NCI-H187 treated with DMSO at 0.1 percent for 48 hours (cell line): ENCODE measurements at places on chromosomes 16 and 17.

DNA sequence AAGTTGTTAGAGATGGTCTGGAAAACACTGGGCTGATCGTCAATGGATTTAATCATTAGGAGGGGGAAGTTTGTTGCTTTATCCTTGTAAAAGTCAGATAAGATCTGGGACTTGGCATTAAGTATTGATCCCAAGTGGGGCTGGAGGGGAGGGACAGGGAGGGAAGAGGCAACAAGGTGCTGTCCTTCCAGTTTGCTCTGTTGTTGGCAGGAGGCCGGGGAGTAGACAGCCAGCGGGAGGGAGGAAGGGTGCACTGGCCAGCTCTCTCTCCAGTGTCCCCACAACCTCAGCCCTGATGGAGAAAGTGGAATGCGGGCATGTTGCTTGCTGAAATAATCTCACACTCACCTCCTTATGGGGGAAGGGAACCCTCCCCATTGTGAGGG is 210.2 kb downstream of the CCDC182 start:
- no peak for DNase-seq

- no peak for DNase-seq
Measured at GRCh38 chr16:63372283-63372682, 1336.0 kb upstream of the CDH8 start.

DNA sequence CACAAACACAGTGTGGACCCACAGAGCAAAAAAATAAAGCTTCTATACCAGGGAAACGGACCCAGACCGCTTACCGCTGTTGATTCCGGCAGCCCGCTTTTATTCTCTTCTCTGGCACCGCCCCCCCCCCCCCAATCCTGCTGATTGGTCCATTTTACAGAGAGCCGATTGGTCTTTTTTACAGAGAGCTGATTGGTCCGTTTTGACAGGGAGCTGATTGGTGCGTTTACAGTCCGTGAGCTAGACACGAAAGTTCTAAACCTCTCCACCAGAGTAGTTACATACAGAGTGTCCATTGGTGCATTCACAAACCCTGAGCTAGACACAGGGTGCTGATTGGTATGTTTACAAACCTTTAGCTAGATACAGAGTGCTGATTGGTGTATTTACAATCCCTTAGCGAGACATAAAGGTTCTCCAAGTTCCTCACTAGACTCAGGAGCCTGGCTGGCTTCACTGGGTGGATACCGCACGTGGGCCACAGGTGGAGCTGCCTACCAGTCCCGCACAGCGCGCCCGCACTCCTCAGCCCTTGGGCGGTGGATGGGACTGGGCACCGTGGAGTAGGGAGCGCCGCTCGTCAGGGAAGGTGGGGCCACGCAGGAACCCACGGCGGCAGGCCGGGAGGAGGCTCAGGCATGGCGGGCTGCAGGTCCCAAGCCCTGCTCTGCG is 92.4 kb downstream of the HAPSTR1 start:
- no peak for DNase-seq

- no peak for DNase-seq
Measured at GRCh38 chr16:23232806-23233205, 50.3 kb downstream of the SCNN1G start.

DNA sequence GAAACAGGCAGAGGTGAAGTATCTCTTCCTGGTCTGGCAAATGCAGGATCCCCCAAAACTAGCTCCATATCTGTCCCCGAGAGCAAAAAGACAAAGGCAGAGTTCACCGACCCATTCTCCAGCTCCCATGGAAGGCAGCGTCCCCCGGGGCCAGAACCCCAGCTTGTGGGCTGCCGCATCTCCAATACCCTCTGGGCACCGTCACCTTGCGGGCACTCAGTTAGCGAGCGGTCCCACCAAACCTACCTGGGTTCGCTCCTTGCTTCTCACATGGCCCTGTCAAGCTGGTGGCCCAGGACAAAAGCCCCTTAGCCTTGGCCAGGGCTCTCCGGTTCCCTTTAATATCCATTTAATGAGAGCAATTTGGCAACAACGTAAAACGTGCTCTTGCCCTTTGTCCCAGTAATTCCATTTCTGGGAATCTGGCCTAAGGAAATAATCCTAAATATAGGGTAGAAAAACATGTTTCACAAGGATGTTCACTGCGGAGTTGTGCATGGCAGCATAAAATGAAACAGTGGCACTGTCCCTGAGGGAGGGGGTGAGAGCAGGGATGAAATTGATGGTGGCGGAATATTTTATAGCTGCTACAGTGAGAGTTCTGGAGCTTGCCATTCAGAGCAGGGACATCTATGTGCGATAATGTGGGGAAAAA is 157.1 kb downstream of the CMIP start:
- DNase-seq: no peak

GRCh38 chr17:1354030-1354429 is 46.0 kb downstream of the YWHAE start:
- DNase-seq: no peak

- no peak for DNase-seq
Measured at GRCh38 chr17:55327225-55328088, 62.7 kb downstream of the HLF start.

DNA sequence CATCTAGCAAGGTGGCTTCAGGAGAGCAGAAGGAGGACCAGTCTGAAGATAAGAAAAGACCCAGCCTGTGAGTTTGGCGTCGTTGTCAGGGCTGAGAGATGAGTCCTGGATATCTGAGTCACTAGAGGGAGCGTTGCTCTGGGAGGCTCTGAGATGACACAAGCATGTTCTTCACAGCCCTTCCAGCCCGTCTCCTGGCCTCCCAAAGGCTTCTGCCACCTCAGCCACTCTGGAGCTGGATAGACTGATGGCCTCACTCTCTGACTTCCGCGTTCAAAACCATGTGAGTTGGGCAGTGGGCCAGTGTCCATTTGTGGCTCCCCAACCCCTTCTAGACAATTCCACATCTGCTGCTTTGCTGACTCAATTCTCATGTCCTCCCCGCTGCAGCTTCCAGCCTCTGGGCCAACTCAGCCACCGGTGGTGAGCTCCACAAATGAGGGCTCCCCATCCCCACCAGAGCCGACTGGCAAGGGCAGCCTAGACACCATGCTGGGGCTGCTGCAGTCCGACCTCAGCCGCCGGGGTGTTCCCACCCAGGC is 2.3 kb downstream of the TGFB1I1 start:
- DNase-seq: no peak

- no peak for DNase-seq
Measured at GRCh38 chr17:17921192-17922069, 50.8 kb downstream of the TOM1L2 start.

DNA sequence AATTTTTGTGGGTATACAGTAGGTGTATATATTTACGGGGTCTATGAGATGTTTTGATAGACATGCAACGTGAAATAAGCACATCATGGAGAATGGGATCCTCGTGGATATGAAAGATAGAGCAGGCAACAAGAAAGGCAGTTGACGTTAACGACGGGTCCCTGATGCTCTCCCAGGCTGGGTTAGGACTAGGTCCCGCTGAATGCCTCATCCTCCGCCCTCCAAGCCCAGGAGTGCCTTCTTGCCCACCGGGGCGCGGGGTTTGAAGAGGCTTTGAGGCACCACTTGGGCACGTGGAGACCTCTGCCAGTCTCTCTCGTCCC is 9.5 kb upstream of the ZFP90 start:
- DNase-seq: no peak

DNA sequence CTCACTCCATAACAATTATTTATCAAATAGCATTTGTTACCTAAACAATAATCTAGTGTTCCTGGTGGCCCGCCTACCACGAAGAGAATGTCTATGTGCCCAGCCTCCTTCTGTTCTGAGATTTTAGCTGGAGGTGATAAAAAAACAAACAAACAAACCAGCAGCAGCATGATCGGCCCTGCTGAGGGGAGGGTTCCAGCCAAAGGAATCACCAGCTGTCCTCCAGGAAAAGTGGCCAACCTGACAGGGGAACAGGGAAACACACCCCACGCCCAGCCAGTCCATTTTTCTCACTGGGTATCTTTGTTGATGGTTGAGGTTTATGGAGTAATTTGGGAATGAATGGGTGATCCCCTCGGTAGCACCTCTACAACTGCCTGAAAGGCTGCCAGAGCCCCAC is 203.0 kb upstream of the DYNLRB2 start:
- no peak for DNase-seq

- no peak for DNase-seq
Measured at GRCh38 chr16:48831076-48831722, 221.2 kb upstream of the N4BP1 start.
